ENCODE measurements at places on chromosomes 1 and 21. TPM values are rescaled to one million over a fixed set of nuclear protein-coding genes. Genes with fewer than 3 reads are reported as not detected.

The C4BPA gene
- total RNA-seq = not detected

The PLEKHO1 gene
- 64.0 TPM for total RNA-seq

The GBP2 gene
- total RNA-seq = 24.2 TPM

The PTAFR gene
- total RNA-seq = 0.03 TPM

The SERINC2 gene
- total RNA-seq = 13.4 TPM

The ENSA gene
- total RNA-seq = 62.0 TPM

The SAMD13 gene
- 0.52 TPM for total RNA-seq

The FABP3 gene
- 40.1 TPM for total RNA-seq

The SLC1A7 gene
- total RNA-seq = 0.52 TPM

The U2AF1 gene
- total RNA-seq = 17.7 TPM

The FOXD2 gene
- 0.10 TPM for total RNA-seq

The KLHDC9 gene
- total RNA-seq = 0.98 TPM

The TBX19 gene
- total RNA-seq = 1.2 TPM

The PRDX1 gene
- total RNA-seq = 387 TPM

The ZNF683 gene
- not detected for total RNA-seq

The SH2D5 gene
- total RNA-seq = 1.0 TPM

The ALX3 gene
- not detected for total RNA-seq

The MCOLN2 gene
- total RNA-seq = 0.85 TPM

The SLAMF1 gene
- not detected for total RNA-seq

The RIMKLA gene
- total RNA-seq = 0.20 TPM

The ABCG1 gene
- total RNA-seq = 3.3 TPM

The CFHR1 gene
- 1.6 TPM for total RNA-seq

The ARHGEF10L gene
- 53.4 TPM for total RNA-seq

The CELA2A gene
- not detected for total RNA-seq

The PLEKHA6 gene
- total RNA-seq = 0.63 TPM

The OLFML3 gene
- total RNA-seq = 24.8 TPM

The KCNE2 gene
- not detected for total RNA-seq
